Osteoblast (primary cell): ENCODE measurements at places on chromosomes 2 and 18.

DNA sequence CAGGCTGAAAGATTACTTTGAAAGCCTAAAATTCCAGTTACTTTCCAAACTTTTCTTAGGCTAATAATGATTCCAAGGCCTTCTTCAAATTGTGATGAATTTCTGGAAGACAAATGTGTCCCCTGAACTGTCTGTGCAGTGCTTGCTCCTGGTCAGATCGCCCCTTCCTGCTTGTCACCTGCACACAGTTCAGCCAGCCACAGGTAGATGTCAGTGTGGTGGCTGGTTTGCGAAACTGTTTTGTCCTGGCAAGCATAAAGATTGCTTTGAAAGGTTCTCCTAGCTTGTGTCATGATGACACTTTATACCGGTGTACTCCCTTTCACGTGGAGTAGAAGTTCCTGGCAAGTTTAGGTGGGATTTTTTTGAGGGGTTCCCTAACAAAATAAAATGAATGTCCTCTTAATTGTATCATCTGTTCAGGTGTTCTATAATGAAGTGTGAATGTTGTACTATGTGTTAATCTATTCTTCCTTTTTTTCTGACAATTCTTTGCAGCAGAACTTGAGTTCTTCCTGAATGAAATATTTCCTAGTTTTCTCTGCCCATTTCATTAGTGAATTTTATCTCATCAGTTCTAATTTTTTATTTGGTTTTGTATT is 298.8 kb downstream of the ZNF407 start:
- no peak for DNase-seq

DNA sequence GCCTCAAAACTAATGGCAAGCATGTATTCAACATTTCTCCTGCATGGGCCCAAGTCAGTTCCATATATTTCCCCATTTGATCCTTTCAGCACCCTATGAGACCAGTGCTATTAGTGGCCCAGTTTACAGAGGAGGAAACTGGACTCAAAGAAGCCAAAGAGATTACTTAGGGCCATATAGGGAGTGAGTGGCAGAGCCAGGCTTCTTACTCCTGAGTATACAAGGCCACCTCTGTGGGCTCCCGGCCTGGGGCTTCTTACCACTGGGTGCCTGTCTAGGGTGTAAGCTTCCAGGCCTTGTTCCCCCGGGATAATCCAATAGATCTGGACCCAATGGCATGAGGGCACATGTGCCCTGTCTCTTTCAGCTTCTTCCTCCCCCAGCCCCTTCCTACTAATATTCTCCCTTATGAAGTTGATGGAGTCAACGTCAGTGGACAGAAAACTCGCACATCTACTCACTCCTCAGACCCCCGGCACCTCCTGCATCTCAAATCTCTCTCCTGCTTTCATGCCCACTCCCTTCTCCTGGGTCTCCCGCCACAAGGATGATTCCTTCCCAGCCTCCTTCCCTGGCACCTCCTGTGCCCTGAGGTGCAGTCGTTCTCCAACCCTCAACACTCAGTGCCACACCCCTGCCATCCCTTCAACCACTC is 222.6 kb downstream of the ANAPC1 start:
- no peak for DNase-seq

GRCh38 chr2:218569038-218569431 is 396 bp downstream of the CNOT9 start:
- DNase-seq: peak; percentile 43

DNA sequence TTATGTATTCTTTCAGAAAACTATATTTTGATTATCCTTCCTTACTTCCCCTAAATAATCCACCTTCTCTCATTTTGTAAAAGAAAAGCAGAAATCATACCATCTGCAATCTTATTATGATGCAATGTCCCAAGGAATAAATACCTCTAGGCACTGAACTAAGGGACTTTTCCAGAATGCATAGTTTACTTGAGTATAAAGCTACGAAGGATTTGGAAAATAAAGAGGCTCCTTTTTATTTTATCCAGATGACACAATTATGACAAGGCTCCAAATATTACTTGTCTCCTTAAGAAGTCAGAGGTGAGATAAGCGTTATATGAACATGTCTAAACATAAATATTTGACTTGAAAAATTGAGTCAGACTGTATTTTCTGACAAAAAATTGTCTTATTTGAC is 72.1 kb downstream of the COL3A1 start:
- no peak for DNase-seq

GRCh38 chr2:216339456-216340279 is 32.6 kb downstream of the MARCHF4 start:
- DNase-seq: peak; percentile 69

GRCh38 chr2:234339011-234339410 is 157.9 kb downstream of the ARL4C start:
- no peak for DNase-seq

DNA sequence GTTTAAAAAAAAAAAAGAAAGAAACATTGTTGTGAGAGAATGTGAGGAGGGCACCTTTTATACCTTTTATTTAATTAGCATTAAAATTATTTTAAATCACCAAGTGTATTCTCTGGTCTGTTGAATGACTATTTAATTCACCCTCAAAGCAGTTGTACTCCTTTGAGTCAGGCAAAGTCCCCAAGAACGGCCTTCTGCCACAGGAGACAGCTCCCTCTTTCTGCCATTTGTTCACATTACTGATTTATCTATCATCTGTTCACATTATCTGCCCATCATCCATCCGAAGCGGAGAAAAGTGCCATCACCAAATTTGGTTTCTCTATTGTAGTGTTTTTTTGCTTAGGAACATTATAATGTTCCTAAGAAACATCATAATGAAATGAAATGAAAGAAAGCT is 240.7 kb upstream of the DPP10 start:
- no peak for DNase-seq

DNA sequence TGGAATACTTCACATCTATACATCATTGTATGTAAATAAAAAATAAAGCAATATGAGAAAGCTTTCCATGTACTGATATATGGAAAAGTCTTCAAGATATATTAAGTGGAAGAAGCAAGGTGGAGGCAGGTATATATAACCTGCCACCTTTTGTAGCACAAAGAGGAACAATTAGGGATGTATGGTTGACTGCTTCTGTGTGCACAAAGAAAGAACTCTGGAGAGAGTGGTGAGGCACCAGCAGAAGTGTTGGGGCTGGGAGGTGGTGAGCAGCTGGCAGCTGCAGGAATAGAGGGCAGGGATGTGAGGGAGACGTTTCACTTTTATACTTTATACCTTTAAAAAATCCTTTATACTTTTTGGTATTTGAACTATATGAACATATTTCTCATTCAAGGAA is 26.1 kb downstream of the KIF5C start:
- no peak for DNase-seq

GRCh38 chr2:128008074-128008672 is 19.7 kb downstream of the SAP130 start:
- DNase-seq: no peak

- peak; percentile 39 for DNase-seq
These were observed 41.1 kb downstream of the SOWAHC start for GRCh38 chr2:109655287-109655686.

DNA sequence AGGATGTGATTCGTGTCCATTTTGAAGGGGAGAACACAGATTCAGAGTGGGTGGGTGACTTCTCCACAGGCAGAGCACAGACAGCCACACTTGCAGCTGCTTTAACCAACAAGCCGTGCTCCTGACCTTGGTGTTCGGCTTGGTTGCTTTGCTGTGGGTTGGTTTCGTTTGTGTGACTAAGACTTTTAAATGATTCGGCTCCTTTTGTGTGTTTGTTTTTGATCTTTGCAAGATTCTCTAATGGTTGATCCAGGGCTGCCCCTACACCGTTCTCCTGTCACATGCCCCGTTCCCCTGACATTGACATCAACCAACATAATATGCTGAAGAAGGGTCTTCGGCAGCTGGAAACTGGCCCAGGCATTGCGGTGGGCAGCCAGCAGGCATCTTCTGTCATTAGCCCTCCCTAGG is 95.9 kb upstream of the MBOAT2 start:
- DNase-seq: peak; percentile 84

- DNase-seq: no peak
These were observed 107.7 kb downstream of the BCL11A start for GRCh38 chr2:60445684-60446179.

DNA sequence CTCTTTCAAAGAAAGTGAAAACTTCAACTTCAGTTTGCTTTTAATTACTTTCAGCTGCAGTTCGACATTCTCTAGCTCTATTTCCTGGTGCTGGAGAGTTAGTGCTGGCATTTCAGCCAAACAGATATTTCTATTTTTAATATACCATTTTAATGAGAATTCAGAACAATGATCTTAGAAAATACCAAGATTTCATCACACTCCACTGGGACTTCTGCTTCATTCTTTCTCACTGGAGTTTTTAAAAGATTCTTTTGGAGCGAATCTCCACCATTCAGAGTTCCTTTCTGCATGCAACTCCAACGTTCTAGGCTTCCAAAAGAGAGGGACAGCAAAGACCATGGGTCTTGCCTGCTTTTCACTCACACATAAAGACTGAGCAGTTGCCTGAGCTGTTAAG is 94.2 kb downstream of the CABLES1 start:
- DNase-seq: no peak

GRCh38 chr2:48265169-48266030 is 264.6 kb upstream of the STON1 start:
- no peak for DNase-seq

DNA sequence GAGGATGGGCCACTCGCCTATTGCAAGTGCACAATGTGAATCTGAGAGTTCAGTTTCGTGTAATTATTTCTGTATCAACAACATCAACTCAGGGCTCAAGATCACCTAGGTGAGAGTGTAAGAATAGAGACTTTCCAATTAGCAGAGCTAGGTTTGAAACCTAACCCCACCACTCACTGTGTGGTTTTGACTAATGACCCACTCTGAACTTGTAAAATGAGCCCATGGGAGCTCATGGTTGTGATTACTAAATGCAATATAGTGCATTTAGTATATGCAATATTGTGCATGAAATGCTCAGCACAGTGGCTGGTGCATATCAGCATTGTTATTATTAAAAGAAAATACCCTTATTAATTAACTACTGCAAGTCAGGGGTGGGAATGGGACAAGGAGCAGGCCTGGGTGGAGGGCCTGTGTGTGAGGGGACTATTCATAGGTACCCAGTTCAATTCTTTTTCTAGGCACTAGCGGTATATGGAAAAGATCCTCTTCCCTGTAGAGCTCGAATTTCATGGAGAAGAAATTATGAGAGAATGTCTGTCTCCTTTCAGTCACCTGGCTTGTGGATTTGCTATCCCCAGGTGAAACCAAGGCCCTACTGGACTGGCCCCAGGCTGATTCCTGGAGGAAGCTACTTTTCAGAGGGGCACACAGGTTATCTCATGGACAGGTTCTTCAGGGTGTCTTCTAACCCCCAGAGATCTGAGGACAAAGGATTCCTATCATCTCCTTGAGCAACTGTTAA is 169.5 kb downstream of the GFPT1 start:
- DNase-seq: no peak

GRCh38 chr2:157443795-157444640 is at the start of gene CYTIP:
Gene CYTIP, minus strand, starts transcription at chr2:157444089. Its CDS starts 69 bp downstream, at chr2:157444020.
- DNase-seq: peak; percentile 13

DNA sequence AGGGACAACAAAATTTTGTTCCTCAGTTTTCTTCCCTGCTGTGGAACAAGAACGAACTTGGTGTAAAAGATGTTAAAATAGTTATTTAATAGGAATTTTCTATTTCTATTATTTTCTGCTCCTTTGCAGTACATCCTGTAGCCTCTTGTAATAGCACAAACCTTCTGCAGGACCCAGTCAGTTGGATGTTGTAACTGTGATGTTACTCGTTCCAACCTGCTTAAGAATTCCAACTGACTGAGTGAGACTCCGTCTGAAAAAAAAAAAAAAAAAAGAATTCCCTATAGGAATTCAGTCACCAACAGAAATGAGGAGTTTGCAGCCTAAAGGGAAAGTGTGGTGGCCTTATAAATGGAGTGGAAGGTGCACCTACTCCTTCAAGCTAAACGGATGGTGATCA is 46.4 kb upstream of the CDH20 start:
- DNase-seq: no peak

DNA sequence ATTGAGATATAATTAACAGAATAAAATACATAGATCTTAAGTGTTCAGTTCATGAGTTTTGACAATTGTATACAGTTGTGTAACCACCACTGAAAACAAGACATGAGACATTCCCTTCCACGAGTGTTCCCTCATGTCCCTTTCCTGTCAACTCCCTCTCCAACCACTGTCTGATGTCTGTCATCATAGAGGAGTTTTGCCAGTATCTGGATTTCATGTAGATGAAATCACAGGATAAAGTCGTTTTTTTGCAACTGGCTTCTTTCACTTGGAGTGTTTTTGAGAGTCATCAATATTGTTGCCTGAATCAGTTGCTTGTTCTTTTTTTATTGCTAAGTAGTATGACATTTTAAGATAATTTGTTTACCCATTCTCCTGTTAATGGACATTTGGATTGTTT is 52.7 kb downstream of the RBMS1 start:
- DNase-seq: no peak

DNA sequence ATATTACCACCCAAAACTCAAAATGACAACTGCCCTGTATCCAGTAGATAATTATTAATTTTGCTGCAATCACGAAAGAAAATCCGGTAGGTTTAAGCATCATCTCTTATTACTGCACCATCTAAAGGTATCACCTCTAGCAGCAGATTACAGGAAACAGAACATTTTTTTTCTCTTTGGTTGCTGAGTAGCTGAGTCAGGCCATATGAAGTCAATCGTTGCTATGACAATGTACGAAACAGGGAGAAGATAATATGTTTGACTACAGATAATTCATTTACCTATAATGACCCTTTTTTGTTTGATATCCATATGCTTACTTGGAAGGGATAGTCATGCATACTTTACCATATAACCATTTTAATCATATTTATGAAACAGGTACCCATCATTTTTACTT is 831.6 kb upstream of the CHAC2 start:
- DNase-seq: no peak

- DNase-seq: no peak
These were observed 15.2 kb downstream of the ITGAV start for GRCh38 chr2:186605041-186605440.

DNA sequence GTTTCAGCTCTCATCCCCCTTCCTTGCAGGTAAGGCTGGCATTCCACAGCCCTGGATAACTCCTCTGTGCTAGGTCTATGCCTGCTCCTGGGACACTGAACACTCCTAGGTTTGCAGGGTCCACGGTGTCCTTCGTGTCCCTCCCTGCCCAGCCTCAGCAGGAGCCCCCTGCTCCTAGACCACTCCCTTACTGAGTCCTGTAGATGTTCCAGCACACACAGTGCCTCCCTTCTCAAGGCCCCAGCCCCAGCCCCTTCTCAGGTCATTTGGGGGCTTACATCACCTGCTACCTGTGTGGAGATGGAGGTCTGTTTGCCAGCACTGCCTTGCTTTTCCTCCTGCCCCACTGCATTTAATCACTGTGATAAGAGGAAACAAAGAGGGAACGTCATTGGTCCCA is 146.4 kb upstream of the TNP1 start:
- DNase-seq: no peak

DNA sequence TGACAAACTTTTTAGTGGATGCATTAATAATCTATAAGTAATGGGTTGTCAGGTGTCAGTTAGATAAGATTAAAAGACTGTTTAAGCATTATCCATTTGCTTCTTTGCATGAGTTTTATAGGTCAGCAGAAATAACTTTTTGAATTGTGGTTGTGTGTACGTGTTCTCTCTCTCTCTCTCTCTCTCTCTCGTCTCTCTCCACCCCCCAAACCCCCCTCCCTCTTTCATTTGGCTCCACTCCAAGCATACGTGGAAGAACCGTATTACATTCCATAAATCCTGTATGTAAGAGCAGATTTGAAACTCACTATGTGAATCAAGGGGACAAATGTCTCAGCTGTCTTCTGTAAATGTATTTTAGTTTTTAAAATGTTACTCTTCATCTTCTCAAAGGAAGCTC is 120.2 kb downstream of the MEIS1 start:
- no peak for DNase-seq

- DNase-seq: no peak
These were observed 879 bp upstream of the GALNT5 start for GRCh38 chr2:157256626-157257025.

- DNase-seq: no peak
These were observed 127.5 kb downstream of the SS18 start for GRCh38 chr18:25962919-25963318.
